ENCODE measurements at places on chromosomes 7 and 10.

DNA sequence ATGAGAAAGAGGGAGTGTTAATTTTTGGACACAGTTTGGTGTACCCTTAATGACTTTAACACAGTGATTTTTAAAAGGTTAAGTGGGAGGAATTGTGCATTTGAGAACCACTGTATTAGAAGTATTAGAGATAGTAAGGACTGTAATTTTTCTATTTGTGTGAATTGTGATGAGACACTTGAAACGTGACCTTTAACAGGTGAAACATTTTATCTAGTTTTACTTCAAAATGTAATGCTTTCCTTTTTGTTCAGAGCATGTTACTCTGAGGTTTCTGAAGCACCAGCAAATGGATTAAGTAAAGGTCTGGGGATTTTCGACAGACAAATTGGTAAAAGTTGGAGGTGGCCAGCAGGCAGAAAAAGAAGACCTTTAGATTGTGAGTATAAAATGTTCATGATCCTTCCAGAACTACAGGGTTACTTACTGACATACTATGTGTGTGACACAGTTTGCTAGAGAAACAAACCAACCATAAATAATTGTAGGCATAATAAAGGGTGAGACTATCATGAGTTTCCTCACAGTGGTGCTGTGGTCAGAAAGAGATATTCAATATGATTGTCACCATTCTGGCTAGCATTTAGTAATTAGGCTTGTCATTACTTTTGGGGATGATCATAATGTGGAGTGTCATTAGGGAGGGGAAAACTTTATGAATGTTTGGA lies 26.1 kb downstream of the LCOR start:
- no peak for DNase-seq

DNA sequence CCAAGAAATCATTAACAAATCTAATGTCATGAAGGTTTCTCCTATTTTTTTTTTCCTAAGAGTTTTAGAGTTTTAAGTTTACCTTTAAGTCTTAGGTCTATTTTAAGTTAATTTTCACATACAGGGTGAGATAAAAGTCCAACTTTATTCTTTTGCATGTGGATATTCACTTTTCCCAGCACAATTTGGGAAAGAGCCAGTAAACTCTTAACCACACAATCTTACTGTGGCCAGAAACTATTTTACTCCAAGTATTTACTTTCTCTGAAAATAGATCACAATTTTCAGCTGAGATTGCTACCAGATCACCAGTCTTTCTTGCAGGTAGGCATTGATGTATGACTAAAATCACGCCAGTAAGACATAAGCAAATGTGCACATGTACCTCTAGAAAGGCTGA lies 728.5 kb downstream of the TNS3 start:
- no peak for DNase-seq

- peak; percentile 93 for DNase-seq
Measured at GRCh38 chr7:106660862-106661720, at the start of gene CCDC71L. CCDC71L (minus strand) TSS chr7:106661158; CDS start chr7:106660896, 262 bp downstream.

DNA sequence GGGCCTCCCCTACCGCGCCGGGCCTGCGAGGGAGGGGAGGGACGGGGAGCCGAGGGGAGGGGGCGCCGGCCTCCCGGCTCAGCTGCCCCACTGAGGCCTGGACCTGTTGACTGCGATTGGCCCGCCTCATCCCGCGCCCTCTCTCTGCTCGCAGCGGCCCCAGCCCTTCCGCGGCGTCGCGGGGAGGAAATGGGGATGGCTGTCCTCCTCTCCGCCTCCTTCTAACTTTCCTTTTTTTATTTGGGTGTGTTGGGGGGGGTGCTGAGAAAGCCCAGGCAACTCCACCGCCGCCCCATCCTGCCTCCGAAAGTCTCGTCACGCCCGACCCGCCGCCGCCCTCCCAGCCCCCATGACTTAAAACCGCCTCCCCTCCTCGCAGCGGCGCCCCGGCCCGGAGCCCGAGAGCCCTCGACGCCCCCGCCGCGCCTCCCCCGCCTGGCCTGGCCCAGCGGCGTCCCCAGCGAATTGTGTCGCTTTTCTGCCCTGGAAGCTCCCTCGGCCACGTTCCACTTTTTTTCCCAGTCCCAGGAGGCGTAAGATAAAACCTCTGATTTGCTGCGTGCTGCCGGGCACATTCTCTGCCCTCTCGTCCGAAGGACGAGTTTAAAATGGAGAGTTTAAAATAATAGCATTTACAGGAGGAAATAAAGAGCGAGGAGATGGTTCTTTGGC lies 842 bp upstream of the SKIDA1 start:
- peak; percentile 43 for DNase-seq

- no peak for DNase-seq
Measured at GRCh38 chr10:46074196-46074946, 28.3 kb upstream of the MSMB start.

GRCh38 chr10:5441106-5441505 lies 28.7 kb downstream of the NET1 start:
- DNase-seq: no peak

- peak; percentile 27 for DNase-seq
Measured at GRCh38 chr7:43792471-43793150, 34.1 kb downstream of the BLVRA start.

DNA sequence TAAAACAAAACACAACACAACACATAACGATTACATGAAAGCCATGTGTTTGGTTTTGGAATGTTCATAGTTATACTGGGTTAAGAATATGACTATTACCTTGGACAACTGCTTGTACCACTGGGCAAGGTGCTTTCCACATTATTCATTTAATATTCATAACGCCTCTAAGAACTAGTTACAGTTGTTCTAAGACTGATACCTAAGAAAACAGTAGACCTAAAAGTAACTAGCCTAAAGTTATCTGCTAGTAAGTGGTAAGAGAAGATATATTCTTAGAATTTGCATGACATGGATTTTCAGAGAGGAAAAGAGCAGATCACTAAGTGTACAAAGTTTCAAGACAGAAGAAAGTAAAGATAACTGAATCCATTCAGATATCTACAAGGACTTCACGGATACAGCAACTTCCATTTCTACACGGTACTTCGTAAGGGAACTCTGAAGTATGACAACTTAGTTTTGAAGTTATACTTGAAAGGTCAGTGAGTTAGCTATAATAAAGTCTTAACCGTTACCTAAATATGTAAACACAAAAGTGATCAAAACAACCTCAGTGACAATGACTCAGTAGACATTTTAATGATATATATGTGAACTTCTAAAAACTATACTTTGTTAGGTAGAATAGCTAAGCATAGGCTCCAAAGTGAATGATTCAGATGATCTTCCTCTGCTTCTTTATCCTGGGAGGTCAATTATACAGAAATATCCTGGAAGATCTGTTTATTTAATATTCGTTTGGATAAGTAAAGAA lies 65.1 kb downstream of the MINDY3 start:
- DNase-seq: no peak

GRCh38 chr10:118562851-118563250 lies 32.6 kb downstream of the PRLHR start:
- DNase-seq: no peak

DNA sequence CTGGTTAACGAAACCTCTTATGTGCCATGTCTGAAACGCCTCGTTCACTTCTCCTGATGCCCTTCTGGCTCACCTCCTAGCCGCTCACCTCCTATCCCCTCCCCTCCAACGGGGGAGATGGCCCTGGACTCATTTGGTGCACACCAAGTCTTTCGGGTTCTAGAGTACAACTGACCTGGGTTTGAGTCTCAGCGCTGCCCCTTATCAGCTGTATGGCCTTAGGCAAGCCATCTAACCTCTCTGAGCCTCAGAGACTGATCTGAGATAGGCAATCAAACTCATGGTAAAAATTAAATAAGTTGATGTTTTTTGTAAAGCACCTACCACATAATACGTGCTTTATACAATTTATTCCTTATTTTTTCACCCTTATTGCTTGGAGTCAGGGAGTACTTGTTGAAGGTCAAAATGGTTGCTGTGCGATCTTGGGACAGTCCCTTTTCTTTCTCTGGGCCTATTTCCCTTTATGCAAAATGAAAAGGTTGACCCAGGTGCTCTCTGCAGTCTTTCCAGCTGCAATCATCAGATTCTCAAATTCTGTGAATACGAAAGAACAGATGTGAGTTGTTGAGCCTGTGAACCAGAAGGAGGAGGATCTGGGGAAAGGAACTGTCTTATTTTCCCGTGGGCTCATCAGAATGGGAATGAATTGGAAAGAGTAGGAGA lies 31.2 kb upstream of the PLEKHA1 start:
- DNase-seq: no peak

GRCh38 chr10:182441-183201 lies 47.4 kb downstream of the ZMYND11 start:
- DNase-seq: peak; percentile 56

- no peak for DNase-seq
Measured at GRCh38 chr10:124092860-124093773, at the start of gene CHST15. CHST15 (minus strand) TSS chr10:124093598; CDS start chr10:124046212, 47,386 bp downstream.

DNA sequence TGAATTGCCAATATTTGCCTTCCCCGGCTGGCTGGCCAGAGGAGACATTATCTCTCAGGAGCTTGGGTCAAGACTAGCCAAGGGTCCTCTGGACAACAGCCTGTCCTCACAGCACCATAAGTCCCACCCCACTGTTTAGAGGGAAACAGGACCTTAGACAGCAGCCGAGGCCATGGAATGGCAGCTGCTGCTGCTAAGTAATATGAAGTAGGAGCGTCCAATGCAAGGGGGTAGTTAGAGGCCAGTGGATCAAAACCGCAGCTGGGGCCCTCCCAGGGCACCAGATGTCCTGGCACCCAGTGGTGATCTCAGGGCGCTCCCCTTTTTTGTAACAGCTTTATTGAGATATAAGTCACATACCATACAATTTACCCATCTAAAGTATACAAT lies 12.9 kb upstream of the KCP start:
- DNase-seq: no peak

DNA sequence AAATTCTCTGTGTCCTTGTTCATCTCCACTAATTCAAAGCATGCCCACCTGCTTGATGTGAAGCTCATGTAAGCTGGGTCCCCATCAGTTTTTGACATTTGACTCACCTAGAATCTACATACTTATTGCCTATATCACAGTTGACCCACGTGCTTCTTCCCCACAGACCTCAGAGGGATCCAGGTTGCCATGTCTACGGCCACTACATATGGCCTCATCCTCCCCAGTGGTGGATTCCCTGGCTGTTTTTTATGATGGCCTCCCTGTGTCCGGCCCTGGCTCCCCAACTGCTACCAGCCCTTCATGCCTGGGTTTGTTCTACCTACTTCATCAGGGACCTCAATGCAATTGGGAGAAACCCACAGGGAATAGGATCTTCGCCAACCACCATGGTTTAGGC lies 187.4 kb upstream of the GDF10 start:
- DNase-seq: no peak

DNA sequence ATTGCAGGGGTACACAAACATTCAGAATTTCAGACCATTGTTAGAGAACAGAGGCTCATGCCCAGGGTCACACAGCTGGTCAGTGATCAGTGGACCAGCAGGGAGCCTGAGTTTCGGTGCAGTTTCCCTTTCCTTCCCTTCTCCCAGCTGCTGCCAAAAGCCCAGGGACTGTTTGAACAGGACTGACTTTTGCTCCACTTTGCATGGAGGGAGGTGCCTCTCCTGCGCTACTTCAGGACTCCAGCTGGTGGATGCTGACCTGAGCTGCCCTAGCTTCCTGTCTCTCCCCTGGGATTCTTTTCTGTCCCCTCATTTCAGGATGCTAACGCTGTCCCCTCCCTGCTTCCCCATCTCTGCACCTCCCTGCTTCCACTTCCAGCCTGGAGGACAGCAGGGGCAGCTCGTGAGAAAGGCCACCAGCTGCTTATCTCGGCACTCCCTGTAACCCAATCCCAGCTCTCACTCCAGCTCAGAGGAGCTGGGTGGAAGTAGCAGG lies 14.5 kb downstream of the SH2D4B start:
- DNase-seq: no peak

DNA sequence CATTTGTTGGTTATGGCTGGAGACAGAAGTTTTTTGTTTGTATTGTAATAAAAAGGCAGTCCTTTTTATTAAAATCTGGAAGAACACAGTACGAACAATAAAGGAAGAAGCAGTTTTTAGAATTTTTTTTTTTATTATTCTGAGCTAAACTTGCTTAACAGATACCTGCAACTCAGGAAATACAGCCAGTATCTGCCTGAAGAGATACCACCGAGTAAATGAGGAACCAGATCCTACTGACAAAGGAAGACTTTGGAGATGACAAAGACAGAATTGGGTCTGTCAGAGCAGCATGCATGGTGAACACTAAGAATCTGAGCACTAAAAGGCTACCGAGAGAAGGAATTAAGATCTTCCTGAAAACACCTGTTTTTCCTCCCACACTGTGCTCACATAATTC lies 1335.9 kb upstream of the SORCS1 start:
- no peak for DNase-seq

GRCh38 chr10:31475519-31475918 lies 156.5 kb downstream of the ZEB1 start:
- no peak for DNase-seq

DNA sequence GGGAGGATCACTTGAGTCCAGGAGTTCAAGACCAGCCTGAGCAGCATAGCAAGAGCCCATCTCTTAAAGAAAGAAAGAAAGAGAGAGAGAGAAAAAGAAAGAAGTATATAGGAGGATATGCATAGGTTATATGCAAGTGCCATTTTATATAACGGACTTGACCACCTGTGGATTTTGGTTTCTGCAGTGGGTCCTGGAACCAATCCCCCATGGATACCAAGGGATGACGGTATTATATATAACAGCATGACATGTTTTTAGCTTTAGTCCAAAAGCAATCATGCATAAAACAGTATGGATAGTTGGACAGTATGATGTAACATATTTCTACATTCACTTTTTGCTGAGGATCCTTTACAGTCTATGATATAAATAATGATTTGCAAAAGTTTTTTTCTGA lies 45.3 kb downstream of the DLD start:
- DNase-seq: no peak

DNA sequence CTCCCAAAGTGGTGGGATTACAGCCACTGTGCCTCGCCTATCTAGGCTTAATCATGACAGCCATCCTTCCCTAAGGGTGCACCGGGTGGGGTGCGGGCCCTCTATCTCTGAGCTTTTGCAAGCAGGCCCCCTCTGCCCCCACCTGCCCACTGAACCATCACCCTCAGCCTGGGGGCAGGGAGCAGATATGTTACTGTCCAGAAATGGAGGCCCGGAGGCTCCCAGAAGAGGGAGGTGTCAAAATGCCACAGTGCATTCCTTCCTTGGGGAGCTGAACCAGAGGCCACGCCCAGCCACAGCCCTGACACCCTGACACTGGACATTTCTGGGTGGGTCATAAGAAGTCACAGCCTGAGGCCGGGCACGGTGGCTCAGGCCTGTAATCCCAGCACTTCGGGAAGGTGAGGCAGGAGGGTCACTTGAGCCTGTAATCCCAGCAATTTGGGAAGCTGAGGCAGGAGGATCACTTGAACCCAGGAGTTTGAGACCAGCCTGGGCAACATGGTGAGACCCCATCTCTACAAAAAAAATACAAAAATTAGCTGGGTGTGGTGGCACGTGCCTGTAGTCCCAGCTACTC lies 129.8 kb upstream of the TNRC18 start:
- DNase-seq: no peak

- DNase-seq: peak; percentile 96
Measured at GRCh38 chr10:101939008-101939648, 95.5 kb upstream of the KCNIP2 start.

GRCh38 chr10:28411648-28412047 lies 108.8 kb upstream of the MPP7 start:
- DNase-seq: no peak

GRCh38 chr7:7181519-7182155 lies 707 bp upstream of the C1GALT1 start:
- peak; percentile 70 for DNase-seq

Data from amniotic epithelial cell (primary cell).